ENCODE measurements at places on chromosomes 13 and 19.

DNA sequence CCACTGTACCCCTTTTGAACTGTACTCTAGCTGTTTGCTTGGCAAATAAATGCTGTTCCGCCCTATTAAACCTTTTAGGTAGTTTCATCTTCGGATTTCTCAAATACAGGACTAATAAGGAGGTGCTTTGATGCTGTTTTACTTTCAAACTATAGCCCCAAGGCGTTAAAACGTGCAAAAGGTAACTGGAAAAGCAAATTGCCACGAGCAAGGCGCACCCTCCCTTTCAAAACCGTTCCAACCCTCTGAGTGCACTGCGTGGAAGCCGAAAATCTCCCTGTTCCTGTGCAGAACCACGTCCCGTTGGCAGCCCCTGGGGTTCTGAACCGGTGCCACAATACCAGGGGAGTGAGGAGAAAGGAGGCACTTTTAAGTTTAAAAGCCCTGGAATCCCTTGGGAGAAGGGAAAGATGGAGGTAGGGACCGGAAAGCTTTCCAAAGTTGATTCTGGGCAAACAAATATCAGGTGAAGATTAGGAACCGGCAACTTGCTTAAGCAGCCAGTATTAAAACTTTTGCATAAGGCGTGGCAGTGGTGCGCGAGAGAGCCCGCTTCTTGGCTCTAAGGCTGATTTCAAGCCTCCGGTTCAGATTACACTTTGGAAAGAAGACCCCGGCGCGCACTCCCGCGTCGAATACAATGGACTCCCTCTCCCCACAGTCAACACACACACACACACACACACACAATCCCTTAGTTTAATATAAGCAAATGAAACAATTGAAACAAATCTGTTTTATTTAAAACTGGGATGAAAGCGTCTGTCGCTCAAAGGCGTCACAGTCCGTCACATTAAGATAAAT lies 9.5 kb downstream of the POU4F1 start:
- no peak for DNase-seq

- no peak for DNase-seq
Observed at GRCh38 chr13:100646030-100646673, 28.4 kb downstream of the TMTC4 start.

- no peak for DNase-seq
Observed at GRCh38 chr19:1082928-1083816, 12.0 kb downstream of the POLR2E start.

DNA sequence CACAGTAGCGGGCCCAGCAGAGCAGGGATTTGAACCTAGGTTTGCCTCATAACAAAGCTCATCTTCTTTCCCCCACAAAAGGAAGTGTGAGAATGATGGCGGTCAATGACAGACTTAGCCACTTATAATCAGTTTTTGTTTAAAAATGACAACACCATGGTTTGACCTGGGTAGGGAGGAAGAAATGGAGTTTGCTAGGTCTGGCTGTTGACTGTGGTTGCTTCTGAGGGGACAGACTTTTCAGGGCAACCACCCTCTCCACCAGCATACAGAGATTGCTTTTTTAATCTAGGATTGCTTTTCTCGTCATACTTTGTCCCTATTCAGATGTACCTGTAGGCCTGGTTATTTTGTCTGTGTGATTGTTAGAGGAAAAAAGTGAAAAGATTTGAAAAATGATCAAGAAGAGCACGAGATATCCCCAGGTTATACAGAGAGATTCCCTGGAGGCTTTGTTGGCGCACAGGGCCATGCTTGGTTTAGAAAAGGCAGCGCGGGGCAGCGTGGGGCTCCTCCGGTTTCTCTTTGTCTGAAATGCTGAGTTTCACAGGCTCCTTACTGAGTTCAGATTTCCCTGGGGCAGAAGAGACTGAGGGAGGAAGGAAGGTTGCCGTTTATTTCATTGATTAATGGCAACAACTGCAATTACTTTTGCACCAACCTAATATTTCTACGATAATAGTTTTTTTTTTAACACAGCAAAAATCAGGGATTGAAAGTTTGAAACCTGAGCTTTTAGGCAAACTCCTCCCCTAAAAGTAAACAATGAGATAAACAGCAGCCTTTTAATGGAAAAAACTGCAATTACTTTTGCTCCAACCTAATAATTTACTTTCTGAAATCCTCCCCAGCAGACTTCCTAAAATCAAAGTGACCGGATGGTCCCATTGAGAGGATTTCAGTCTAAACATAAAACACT lies 97.0 kb upstream of the RNF113B start:
- no peak for DNase-seq

GRCh38 chr13:114310956-114311355 lies 3.3 kb upstream of the CHAMP1 start:
- no peak for DNase-seq

DNA sequence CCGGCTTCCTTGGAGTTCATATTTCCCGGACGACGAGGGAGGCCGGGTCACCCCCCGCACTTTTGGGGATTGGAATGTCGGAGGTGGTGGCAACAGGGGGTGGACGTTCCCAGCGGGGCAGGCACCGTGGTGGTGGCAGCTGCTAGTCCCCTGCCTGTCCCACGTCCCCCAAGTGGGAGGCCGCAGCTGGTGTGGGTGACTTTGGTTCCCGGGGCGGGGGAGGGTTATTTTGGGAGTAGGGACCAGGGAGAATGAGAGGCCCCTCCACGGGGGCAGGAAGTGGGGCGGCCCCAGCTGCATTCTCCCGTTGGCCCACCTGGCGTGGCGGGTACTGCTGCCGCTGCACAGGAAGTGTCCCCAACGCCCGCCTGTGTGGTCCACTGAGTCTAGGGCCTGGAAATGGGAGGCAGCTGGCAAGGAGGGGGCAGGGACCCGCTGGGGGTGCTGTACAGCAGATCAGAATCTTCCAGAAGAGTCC lies 11.1 kb upstream of the PLIN3 start:
- no peak for DNase-seq

Measured in activated T-helper 1 cell treated with Interleukin-2 at 50 U/mL for 16 hours (primary cell).